ENCODE measurements at places on chromosomes 5 and 9.

DNA sequence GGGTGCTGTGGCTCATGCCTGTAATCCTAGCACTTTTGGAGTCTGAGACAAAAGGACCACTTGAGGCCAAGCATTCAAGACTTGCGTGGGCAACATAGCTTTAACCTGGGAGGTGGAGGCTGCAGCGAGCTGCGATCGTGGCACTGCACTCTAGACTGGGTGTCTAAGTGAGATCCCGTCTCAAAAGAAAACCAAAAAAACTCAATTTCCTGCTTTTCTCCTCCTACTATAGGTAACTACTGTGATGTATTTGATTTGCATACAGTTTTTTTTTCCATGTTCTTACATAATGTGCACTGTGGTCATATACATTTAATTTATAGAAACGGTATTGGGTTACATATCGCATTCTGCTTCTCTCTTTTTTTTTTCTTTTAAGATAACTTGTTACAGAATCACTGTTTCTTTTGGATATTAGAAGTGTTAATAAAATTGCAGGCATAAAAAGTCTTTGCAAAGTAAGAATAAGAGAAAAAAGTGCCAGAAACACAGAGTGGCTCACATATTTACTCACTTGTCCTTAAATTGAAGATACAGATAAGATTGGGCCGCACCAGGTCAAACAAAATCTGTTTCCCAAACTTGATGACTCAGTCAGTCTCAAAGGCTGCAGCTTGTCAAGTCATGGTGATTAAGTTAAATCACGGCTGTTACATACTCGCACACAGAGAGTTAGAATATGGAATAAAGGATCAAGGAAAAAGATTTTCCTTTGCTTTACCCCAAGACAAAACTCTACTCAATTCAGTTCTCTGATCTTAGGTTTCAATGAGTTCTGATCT lies 2.0 kb upstream of the PTGR1 start:
- DNase-seq = no peak

GRCh38 chr9:130466537-130467217 lies 21.9 kb downstream of the ASS1 start:
- no peak for DNase-seq

DNA sequence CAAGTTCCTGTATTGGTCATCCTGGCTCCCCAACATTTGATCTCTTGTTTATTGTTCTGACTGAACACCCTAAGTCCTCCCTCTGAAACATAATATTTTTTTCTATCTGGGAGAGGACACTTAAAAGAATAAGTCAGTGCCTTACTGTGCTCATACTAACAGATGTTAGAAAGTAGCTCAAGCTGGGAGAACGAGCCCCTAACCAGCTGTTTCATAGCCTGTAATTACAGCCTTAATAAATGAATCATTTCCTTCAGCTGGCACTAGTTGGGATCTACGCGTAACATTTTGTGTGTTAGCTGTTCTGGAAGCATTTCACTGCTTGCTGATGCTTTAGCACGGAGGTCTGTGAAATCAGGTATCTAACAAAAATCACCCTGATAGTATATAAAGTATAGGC lies 345.9 kb upstream of the RIOK2 start:
- DNase-seq = no peak

DNA sequence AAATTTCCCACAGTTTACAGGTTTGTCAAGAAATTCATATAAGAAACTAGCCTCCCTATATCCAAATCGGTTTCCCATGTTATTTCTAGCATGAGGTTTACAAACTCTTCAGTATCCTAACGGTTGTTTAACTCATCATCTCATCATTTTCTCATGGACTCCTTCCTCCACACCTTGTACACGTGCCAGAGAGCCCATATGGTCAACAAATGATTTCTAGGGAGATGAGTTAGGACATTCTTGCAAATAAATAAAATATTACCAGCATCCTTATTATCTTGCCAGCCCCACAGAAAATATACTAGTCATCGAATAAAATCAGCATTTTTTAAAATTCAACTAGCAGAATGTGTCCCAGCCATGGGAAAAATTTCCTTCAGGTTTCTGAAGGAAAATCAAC lies 285.2 kb downstream of the EBF1 start:
- DNase-seq = no peak

GRCh38 chr5:160432196-160432595 lies 10.5 kb downstream of the PTTG1 start:
- DNase-seq = no peak

- no peak for DNase-seq
Measured at GRCh38 chr9:114551750-114552685, 35.6 kb upstream of the ATP6V1G1 start.

All from NCI-H187 treated with DMSO at 0.1 percent for 48 hours (cell line).